ENCODE measurements at places on chromosomes 7 and 10. TPM values are rescaled to one million over a fixed set of nuclear protein-coding genes. Genes with fewer than 3 reads are reported as not detected.

Gene MLLT10
- total RNA-seq: 283 TPM

Gene CCL24
- total RNA-seq: 2.0 TPM

Gene NEUROD6
- total RNA-seq: not detected

Gene GPR85
- total RNA-seq: 0.17 TPM

Gene IFIT3
- total RNA-seq: 1.9 TPM

Gene CDC14C
- total RNA-seq: not detected

Gene BEND7
- total RNA-seq: 3.7 TPM

Gene FAM25G
- 41.4 TPM for total RNA-seq

Gene PNLIP
- total RNA-seq: 0.32 TPM

Gene RADIL
- total RNA-seq: 2.3 TPM

Gene DENND2A
- 0.97 TPM for total RNA-seq

Gene EPO
- total RNA-seq: 0.17 TPM

Gene SLC26A3
- not detected for total RNA-seq
